Activated CD4-positive, alpha-beta T cell treated with anti-CD3 and anti-CD28 coated beads for 36 hours (primary cell): ENCODE measurements at places on chromosomes 16 and 17. TPM values are rescaled to one million over a fixed set of nuclear protein-coding genes. Genes with fewer than 3 reads are reported as not detected.

DNA sequence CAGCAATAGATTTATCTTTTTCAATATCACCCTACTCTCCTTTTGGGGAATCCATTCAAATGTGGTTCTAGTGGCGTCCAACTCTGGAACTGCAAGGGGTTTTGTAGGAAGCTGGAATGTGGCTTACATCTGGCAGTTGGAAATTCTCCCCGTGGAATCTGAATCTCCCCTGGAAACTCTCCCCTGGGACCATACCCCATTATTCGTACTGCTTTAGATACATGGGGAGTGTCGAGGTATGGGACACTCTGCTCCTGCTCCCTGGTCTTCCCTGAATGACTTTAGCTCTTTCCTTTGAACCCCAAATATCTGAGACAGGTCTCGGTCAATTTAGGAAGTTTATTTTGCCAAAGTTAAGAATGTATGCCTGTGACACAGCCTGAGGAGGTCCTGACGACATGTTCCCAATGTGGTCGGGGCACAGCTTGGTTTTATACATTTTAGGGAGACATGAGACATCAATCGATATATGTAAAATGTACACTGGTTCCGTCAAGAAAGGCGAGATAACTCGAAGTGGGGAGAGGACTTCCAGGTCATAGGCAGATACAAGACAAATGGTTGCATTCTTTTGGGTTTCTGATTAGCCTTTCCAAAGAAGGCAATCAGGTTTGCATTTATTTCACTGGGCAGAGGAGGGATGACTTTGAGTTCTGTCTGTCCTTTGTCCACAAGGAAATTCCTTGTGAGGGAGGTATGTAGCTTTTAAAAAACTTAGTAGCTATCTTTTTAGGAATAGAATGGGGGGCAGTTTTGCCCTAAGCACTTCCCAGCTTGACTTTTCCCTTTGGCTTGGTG is 89.1 kb upstream of the CORO6 start:
- peaks cover 74% of the 10 kb centered on the region for H3K4me1 ChIP-seq
- no peaks in the 10 kb centered on the region for H3K27me3 ChIP-seq
- H3K36me3 ChIP-seq = peaks cover 32% of the 10 kb centered on the region

- H3K27me3 ChIP-seq = no peaks in the 10 kb centered on the region
- no peak overlapping the region for H3K27ac ChIP-seq
- H3K36me3 ChIP-seq = peaks cover 3% of the 10 kb centered on the region
- DNase-seq = no peak
Measured at GRCh38 chr17:60729854-60730253, 52.2 kb downstream of the BCAS3 start.

- peaks cover 15% of the 10 kb centered on the region for H3K27me3 ChIP-seq
- H3K4me1 ChIP-seq = no peaks in the 10 kb centered on the region
- no peak overlapping the region for H3K4me3 ChIP-seq
Measured at GRCh38 chr16:51024703-51025102, 126.4 kb downstream of the SALL1 start.

DNA sequence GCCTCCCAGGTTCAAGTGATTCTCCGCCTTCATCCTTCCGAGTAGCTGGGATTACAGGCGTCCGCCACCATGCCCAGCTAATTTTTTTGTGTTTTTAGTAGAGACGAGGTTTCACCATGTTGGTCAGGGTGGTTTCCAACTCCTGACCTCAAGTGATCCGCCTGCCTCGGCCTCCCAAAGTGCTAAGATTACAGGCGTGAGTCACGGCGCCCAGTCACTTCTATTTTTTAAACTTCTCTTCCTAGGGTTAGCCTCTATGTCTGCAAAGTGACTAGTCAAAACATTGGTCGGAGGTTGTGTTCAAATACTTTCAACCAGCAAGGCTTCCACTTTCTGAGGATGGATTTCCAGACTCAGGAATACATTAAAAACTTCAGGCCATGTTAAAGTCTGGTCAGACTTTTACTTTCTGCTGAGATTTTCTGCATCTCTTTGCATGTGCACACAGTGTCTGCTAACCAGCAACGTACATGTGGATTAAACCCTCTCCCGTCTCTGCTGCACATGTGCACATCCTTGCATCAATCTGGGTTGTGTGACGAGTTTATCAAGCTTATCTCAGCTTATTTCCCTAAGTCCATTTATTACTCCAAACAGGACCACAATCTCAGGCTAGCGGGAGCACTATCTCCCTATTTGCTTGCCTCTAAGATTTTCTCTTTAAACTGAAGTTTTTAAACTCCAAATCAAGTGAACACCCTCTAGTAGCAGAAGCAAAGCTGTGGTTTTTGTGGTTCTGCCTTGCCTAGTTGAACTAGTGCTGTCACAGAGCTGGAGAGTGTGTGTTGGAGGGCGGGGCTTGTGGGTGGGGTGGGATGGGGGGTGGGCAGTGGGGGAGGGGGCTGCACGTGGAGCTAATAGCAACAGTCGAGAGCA is 525.2 kb upstream of the GOT2 start:
- H3K27ac ChIP-seq = no peak overlapping the region
- DNase-seq = peak; percentile 41
- no peaks in the 10 kb centered on the region for H3K27me3 ChIP-seq
- peaks cover 26% of the 10 kb centered on the region for H3K4me1 ChIP-seq
- H3K36me3 ChIP-seq = no peaks in the 10 kb centered on the region

DNA sequence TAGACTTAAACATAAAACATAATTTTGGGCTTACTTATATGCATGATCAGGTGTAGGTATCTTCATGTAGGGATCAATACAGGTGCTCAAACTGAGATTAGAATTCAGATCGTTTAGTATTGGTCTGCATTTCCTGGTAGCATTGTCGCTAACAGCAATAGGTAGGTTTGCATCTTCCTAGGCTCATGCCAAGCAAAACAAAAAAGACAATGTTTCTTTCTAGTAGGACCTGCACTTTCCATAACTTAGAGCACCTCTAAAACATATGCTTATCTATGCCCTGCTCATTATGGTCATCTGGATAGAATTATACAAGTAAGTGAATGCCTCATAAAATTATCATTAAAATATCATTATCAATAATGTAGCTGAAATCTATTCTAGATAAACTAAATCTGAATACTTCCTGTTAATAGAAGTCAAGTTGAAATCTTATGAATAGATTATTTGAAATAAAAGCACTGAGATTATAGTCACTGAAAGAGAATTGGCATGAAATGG is 26.7 kb downstream of the PCTP start:
- no peak for DNase-seq
- H3K27ac ChIP-seq = no peak overlapping the region

DNA sequence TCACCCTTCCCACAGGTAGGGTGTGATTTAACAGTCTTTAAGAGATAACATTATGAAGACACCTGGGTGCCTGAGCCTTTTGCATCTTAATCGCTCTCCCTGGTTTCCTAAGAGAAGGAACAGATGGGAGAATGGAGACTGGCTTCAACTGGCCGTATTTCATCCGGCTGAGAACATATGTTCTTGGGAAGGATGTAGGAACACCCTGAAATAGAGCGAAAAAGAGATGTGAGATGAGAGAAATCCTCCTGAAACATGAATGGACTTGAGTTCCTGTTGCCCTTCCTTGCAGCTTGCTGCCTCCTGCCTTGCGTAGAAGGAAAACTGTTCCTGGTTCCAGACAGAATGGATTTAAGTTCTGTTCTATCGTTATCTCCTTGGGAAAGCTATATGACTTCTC is 385.4 kb upstream of the RBFOX1 start:
- no peak for DNase-seq
- H3K4me1 ChIP-seq = no peaks in the 10 kb centered on the region
- no peaks in the 10 kb centered on the region for H3K27me3 ChIP-seq
- no peaks in the 10 kb centered on the region for H3K36me3 ChIP-seq

DNA sequence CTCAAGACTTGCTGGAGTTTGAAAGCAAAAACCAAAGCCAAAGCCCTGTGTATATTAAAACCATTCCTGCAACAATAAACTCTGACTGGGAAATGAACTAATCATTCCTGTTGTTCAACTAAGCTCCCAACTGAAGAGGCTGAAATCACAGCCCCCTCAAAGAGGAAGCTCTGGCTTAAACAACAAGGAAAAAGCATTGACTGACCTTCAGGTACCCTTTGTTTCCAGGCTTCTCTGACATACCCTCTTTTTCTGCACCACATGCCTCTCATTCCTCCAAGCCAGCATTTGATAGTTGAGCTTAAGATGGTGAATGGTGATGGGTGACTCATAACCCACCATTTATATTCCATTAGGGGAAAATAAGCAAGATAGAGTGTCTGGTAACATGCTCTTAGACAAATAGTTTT is 470.9 kb upstream of the SOX9 start:
- no peak for DNase-seq
- no peaks in the 10 kb centered on the region for H3K27me3 ChIP-seq
- H3K4me1 ChIP-seq = no peaks in the 10 kb centered on the region
- H3K4me3 ChIP-seq = no peak overlapping the region
- no peaks in the 10 kb centered on the region for H3K36me3 ChIP-seq

CES5A gene
- not detected for total RNA-seq

IFT20 gene
- 17.3 TPM for total RNA-seq

FSCN2 gene
- total RNA-seq = 0.58 TPM

ZG16B gene
- total RNA-seq = 1.2 TPM

SEZ6L2 gene
- total RNA-seq = 0.42 TPM

UMOD gene
- total RNA-seq = not detected

GDPD1 gene
- 2.5 TPM for total RNA-seq

ORAI3 gene
- total RNA-seq = 7.9 TPM

MOSMO gene
- total RNA-seq = 8.0 TPM

DPEP3 gene
- total RNA-seq = 0.11 TPM
